ENCODE measurements at places on chromosomes 12 and 14.

- DNase-seq = no peak
Measured at GRCh38 chr14:93967637-93968250, 8.6 kb downstream of the ASB2 start.

DNA sequence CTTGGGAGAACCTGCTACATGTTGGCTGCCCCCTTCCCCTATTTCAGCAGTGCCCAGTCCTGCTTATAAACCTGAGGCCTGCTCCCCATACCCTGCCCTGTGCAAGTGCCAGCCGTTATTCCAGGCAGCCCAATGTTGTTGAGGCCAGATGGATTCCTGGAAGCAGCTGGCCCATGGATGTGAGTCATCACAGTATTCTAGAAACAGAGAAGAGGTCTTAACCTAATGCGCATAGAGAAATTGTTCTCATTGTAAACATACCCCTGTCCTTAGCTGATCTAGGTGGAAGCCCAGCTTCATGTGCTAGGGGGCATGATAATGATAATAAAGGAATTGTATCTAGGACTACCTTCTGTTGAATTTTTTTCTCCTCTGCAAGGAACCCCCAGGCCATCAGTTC, 69.7 kb downstream of the TSPAN11 start:
- DNase-seq = no peak

DNA sequence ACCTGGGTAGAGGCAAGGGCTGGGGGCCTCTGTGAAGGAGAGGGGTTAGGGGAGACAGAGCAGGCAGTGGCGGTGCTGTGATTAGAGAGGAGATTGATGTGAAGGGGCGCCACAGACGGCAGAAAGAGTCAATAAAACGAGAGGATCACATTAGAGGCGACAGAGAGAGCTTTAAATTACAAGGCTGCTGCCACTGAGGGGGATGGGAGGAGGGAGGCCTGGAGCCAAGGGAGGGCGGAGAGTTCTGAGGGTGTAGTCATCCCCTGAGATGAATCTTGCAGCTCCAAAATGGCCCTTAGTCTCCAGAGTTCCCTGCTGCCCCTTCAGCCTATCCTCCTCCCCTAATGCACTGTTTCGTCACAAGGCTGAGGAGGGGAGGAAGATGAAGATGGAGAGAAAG, 12.8 kb downstream of the ZFHX2 start:
- no peak for DNase-seq

DNA sequence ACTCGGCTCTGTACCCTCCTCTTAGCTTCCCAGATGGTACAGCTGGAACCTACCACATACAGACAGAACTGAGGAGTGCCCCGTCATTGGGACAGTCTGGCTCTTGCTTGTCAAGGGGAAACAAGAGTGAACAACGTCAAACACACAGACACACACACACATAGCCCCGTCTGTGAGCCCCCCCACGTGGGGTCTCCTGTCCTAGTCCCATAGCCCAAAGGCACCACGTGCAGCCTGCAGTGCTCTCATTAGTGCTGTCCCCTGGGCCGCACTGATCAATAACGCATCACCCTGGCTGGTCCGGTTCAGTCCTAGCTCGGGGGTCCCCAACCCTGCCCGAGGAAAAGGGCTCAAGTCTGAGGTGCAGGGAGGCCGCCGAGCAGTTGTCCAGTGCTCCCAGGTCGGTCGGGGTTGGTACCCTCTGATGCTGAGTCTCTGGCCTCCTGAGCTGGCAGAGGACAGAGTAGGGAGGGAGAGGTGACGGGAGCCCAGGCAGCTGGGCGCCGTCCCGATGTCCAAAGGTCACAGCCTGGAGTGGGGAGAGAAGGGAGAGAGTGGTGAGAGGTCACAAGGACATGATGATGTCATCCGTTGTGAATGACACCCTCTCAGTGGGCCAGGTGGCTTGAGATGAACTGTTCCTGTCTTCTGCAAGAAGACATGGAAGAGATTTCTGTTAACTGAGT, 105.4 kb upstream of the NOS1 start:
- no peak for DNase-seq

DNA sequence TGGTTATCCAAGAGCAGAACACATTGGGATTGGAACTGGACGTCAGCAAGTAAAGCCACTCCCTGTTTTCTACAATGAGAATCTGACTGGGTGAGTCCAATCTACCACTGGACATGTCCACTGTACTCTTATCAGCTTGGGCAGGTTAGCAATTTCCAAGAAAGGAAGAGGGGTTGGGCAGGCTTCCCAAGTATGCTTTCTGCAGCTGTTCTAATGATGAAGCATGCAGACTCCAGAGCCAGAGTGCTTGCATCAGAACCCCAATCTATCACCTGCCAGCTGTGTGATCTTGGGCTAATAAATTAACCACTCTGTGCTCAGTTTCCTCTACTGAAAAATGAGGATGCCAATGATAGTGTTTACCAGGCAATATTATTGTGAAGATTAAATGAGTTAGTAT, 92.0 kb downstream of the EMP1 start:
- DNase-seq = no peak

GRCh38 chr14:95273001-95273978, 46.4 kb downstream of the CLMN start:
- no peak for DNase-seq

GRCh38 chr14:33454022-33454595, 496.8 kb downstream of the EGLN3 start:
- no peak for DNase-seq

GRCh38 chr12:115639648-115640012, 637.9 kb downstream of the MED13L start:
- DNase-seq = no peak

All from amygdala (tissue), 56 donors.